Activated CD4-positive, alpha-beta T cell treated with anti-CD3 and anti-CD28 coated beads, Interleukin-2, amount 10 ng/mL, durations not matched to agents 7 days and 5 days (primary cell): ENCODE measurements at places on chromosomes 13 and 19.

DNA sequence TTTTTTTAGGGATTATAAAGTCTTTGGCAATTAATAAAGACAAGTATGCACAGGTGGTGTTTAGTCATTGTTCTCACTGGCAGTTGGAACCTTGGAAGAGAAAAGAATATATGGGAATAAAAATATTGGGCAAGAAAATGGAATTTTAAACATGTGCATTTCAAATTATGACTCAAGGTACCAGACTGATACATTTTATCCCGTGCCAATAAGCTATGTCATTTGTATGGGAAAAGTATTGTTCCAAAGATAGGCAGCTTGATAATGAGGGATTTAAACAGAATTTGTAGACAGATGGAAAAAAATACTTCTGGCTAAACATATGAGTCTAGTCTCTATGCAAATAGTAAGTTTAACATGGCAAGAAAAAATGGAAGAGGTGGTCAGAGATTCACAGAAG, 169.5 kb upstream of the UFM1 start:
- H3K4me1 ChIP-seq, result peaks cover 11% of the 10 kb centered on the region
- no peak for DNase-seq

- H3K4me3 ChIP-seq, result no peak overlapping the region
- no peak overlapping the region for H3K27ac ChIP-seq
- H3K36me3 ChIP-seq, result no peaks in the 10 kb centered on the region
- no peaks in the 10 kb centered on the region for H3K4me1 ChIP-seq
- H3K27me3 ChIP-seq, result no peaks in the 10 kb centered on the region
Observed at GRCh38 chr19:17005000-17005399, 21.6 kb downstream of the CPAMD8 start.

DNA sequence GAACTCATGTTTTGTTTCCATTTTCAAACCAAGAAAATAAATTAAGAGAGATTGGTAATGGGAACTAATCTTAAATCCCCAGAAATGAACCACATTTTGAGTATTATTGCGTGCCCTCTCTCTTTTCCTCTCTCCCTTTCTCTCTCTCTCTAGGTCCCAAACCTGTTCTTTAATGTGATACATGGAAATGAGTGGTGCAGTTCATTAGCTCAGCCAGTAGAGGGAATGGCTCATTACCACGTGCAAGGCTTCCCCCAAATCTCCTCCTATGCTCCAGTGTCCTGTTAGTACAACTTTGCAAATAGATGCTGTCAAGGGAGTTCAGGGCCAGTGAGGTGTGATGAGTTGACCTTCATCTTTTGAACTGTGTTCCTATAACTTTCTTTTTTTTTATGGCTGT, 178.4 kb downstream of the FGF9 start:
- H3K27ac ChIP-seq, result no peak overlapping the region
- no peaks in the 10 kb centered on the region for H3K27me3 ChIP-seq
- no peaks in the 10 kb centered on the region for H3K4me1 ChIP-seq
- no peak overlapping the region for H3K4me3 ChIP-seq

- no peak for DNase-seq
- no peak overlapping the region for H3K27ac ChIP-seq
- H3K36me3 ChIP-seq, result no peaks in the 10 kb centered on the region
- H3K4me1 ChIP-seq, result no peaks in the 10 kb centered on the region
- peaks cover 16% of the 10 kb centered on the region for H3K27me3 ChIP-seq
Observed at GRCh38 chr13:45068036-45069001, 52.0 kb upstream of the GTF2F2 start.

DNA sequence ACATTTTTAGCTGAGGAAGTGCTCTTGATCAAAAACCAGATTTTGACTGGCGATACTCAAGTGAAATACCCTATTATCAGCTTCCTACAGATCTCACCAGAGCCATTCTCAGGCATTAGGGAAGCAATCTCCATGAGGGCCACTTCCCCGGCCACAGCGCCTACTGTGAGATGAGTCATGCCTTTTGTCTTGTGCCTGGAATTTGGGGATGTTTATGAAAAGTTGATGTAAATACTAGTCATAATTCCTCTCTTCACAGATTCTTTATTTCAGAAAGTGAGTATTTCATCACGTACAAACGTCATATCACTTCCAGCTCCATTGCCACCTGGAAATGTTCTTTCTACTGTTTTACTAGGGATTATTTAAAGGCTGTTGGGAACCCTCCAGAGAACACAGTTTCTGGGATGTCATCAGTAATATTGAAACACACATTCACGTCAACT, 25.3 kb upstream of the SLC46A3 start:
- no peak for DNase-seq
- no peaks in the 10 kb centered on the region for H3K4me1 ChIP-seq
- no peak overlapping the region for H3K27ac ChIP-seq
- H3K36me3 ChIP-seq, result no peaks in the 10 kb centered on the region

DNA sequence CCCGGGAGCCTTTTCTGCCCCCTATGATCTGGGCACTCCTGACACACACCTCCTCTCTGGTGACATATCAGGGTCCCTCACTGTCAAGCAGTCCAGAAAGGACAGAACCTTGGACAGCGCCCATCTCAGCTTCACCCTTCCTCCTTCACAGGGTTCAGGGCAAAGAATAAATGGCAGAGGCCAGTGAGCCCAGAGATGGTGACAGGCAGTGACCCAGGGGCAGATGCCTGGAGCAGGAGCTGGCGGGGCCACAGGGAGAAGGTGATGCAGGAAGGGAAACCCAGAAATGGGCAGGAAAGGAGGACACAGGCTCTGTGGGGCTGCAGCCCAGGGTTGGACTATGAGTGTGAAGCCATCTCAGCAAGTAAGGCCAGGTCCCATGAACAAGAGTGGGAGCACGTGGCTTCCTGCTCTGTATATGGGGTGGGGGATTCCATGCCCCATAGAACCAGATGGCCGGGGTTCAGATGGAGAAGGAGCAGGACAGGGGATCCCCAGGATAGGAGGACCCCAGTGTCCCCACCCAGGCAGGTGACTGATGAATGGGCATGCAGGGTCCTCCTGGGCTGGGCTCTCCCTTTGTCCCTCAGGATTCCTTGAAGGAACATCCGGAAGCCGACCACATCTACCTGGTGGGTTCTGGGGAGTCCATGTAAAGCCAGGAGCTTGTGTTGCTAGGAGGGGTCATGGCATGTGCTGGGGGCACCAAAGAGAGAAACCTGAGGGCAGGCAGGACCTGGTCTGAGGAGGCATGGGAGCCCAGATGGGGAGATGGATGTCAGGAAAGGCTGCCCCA, 8.5 kb upstream of the CEACAM7 start:
- H3K36me3 ChIP-seq, result no peaks in the 10 kb centered on the region
- no peak overlapping the region for H3K27ac ChIP-seq
- H3K27me3 ChIP-seq, result peaks cover 7% of the 10 kb centered on the region
- H3K4me1 ChIP-seq, result no peaks in the 10 kb centered on the region

DNA sequence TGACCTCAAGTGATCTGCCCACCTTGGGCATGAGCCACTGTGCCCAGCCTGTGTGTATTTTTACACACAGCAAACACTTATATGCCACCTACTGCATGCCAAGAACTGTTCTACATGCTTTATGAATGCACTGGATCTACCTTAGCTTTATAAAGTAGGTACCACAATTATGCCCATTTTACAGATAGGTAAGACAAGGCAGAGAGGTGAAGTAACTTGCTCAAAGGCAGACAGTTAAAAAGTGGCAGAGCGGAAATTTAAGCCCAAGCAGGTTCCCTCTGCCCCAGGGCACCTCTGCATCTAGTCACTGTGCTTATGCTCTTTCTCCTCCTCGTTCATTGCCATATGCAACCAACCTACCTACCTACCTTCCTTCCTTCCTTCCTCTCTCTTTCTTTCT, 10.5 kb downstream of the ADAMTS10 start:
- DNase-seq, result no peak
- H3K36me3 ChIP-seq, result peaks cover 4% of the 10 kb centered on the region
- H3K27me3 ChIP-seq, result no peaks in the 10 kb centered on the region
- no peak overlapping the region for H3K27ac ChIP-seq
- no peaks in the 10 kb centered on the region for H3K4me1 ChIP-seq
- no peak overlapping the region for H3K4me3 ChIP-seq

DNA sequence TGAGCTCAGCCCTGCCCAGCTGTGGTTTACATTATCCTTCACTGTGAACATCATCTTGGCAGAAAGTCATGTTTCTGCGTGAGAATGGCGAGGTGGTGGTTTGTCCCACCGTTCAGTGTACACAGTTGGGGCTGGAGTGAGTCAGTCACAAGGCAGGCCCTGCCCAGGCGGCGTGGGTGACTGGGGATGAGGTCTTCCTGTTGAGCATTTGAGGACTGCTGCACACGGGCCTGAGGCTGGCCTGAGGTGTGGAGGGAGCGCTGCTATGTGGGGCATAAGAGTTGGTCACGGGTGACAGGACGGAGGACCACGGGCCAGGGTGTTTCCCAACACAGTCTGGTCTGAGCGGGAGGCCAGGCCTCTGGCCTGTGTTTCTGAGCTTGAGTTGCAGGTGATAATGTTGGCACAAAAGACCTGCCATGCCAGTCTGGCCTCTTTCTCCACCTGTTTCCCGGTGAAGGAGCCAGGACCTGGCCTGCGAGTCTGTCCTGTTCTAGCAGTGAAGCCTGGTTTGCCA, 13.4 kb upstream of the C19orf33 start:
- H3K27ac ChIP-seq, result no peak overlapping the region
- H3K27me3 ChIP-seq, result no peaks in the 10 kb centered on the region
- H3K36me3 ChIP-seq, result no peaks in the 10 kb centered on the region
- no peak for DNase-seq

DNA sequence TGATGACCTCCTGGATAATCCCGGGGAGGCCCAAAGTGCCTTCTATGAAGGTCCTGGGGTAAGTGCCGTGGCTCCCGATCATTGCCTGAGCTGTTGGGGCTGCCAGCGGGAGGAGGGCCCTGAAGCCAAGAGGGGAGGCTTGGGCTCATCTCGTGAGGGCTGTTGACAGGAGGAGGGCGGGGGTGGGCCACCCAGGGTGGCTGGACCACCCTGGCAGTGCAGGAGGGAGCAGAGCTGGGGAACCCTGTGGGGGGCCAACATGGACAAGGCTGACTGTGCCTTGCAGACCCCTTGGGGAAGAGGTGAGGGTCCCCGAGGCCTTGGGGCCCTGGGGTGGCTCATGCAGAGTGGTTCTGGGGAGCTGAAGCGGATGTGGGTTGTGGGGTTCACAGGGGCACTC, 37.4 kb upstream of the EHD2 start:
- no peak overlapping the region for H3K27ac ChIP-seq
- H3K36me3 ChIP-seq, result peaks cover 4% of the 10 kb centered on the region
- H3K4me1 ChIP-seq, result no peaks in the 10 kb centered on the region
- no peak for DNase-seq

DNA sequence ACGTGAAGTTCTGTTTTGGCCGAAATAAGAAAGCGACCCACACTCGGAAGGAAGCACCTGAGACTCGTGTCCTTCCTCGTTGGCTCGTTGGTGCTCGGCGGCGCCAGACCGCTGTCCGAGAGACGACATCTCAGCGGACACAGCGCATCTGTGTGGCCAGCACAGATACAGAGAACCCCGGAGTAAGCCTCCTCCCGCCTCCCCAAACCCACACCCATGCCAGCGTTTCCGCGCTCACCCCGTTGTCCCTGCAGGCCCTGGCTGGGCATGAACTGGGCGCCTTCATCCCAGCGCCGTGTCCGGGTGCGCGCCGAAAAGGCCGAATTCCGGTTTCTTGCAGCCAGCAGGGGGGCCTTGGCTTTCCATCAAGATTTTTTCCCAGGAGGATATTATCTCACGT, 127.6 kb downstream of the SOX1 start:
- no peak overlapping the region for H3K27ac ChIP-seq
- no peak overlapping the region for H3K4me3 ChIP-seq
- H3K4me1 ChIP-seq, result no peaks in the 10 kb centered on the region
- no peaks in the 10 kb centered on the region for H3K36me3 ChIP-seq
- no peaks in the 10 kb centered on the region for H3K27me3 ChIP-seq

DNA sequence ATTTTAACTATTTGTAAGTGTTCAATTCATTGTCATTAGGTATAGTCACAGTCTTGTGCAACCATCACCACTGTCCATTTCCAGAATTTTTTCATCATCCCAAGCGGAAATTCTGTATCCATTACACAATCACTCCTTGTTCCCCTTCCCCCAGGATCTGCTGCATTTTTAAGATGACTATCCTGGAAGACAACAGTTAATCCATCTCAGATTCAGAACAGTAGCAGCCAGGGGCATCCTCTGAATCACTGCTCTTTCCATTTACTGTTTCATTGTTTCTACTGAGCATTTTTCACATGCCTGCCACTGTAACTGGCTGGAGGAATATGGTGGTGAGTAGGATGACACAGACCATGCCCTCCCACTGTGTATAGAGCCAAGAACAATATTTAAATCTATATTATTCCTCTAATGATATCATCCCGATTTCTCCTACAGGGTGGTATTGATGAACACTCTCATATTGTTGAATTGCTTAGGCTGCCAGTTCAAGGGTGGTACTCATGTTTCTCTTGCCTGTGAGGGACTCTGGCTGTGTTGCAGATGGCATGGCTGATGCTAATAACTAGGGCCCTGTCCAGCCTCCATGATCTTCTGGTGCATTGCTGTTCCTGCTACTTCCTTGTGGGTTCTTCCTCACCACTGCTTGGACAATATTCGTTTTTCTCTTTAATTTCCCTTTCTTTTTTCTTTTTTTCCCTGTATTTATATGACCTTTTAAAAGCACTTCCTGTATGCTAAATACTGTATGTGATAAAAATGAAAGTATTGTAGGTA, 59.0 kb downstream of the WDFY2 start:
- H3K27ac ChIP-seq, result peak overlapping the region; percentile 64
- H3K36me3 ChIP-seq, result peaks cover 7% of the 10 kb centered on the region
- no peak for DNase-seq
- no peaks in the 10 kb centered on the region for H3K27me3 ChIP-seq
- H3K4me3 ChIP-seq, result no peak overlapping the region

DNA sequence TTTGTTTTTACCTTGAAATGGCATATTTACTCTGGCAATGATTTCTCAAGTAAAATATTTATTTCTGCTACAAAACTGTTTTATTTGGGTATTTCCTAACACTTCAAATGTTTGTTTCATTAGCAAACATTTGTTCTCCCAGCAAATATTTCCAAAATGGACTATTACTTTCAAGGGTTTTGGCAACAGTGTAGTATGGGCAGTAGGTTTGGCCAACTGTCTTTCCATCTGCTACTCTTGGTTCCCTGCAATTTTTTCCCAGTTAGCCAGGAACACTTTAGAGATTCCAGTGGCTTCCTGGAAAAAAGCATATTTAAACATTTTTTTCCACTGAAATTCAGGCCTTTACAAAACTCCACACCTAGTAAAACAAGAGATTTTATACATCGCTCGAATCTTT, 466.6 kb downstream of the SLITRK6 start:
- H3K27me3 ChIP-seq, result no peaks in the 10 kb centered on the region
- DNase-seq, result no peak
- no peak overlapping the region for H3K27ac ChIP-seq
- no peaks in the 10 kb centered on the region for H3K4me1 ChIP-seq
- H3K36me3 ChIP-seq, result no peaks in the 10 kb centered on the region
- H3K4me3 ChIP-seq, result no peak overlapping the region

- H3K4me1 ChIP-seq, result no peaks in the 10 kb centered on the region
- H3K36me3 ChIP-seq, result no peaks in the 10 kb centered on the region
- no peak for DNase-seq
- H3K4me3 ChIP-seq, result no peak overlapping the region
Observed at GRCh38 chr13:26459276-26460131, 98.0 kb upstream of the WASF3 start.

DNA sequence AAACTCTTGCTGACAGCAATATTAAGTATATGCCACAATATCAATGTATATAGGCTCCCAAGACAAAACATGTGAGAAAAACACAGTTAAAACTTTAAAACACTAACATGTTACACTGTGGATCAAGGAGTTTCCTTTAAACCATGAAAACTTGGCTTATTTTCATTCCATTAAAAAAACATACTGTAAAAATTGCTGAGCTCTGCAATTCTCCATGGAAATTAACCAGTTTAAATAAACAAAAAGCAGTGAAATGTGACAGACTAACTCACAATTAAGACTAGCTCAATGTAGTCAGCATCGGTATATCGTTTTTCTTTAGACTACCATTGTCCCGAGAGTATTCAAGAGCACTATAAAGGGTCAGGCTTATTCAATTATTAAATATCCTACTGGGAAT, 930.5 kb upstream of the SLITRK1 start:
- H3K27ac ChIP-seq, result no peak overlapping the region
- no peaks in the 10 kb centered on the region for H3K4me1 ChIP-seq
- no peak overlapping the region for H3K4me3 ChIP-seq
- H3K27me3 ChIP-seq, result no peaks in the 10 kb centered on the region
- no peaks in the 10 kb centered on the region for H3K36me3 ChIP-seq
